ENCODE measurements at places on chromosomes 1 and 21. TPM values are rescaled to one million over a fixed set of nuclear protein-coding genes. Genes with fewer than 3 reads are reported as not detected.
A peak's percentile ranks its signal among the peaks of the same experiment; 100 is the strongest.

The OR2T2 gene
- not detected for total RNA-seq

- DNase-seq, result no peak
Measured at GRCh38 chr1:156026588-156026987, 5.8 kb upstream of the SSR2 start.

The PCP4 gene
- not detected for total RNA-seq

The TSSK3 gene
- 0.42 TPM for total RNA-seq

GRCh38 chr1:119829625-119830024 is 18.4 kb upstream of the REG4 start:
- DNase-seq, result no peak

GRCh38 chr1:212413902-212414327 is 771 bp downstream of the PACC1 start:
- no peak for DNase-seq

The CYP4A11 gene
- total RNA-seq, result not detected

The OR2T6 gene
- total RNA-seq, result not detected

DNA sequence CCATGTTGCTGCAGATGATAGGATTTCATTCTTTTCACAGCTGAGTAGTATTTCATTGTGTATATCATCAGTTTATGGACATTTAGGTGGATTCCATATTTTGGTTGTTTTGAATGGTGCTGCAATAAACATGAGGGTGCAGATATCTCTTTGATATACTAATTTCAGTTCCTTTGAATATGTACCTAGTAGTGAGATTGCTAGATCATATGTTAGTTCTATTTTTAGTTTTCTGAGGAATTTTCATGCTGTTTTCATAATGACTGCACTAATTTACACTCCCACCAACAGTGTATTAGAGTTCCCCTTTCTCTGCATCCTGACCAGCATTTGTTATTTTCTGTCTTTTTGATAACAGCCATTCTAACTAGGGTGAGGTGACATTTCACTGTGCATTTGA is 82.1 kb downstream of the BRINP2 start:
- no peak for DNase-seq

- DNase-seq, result no peak
Measured at GRCh38 chr1:14614341-14614740, 15.9 kb downstream of the KAZN start.

DNA sequence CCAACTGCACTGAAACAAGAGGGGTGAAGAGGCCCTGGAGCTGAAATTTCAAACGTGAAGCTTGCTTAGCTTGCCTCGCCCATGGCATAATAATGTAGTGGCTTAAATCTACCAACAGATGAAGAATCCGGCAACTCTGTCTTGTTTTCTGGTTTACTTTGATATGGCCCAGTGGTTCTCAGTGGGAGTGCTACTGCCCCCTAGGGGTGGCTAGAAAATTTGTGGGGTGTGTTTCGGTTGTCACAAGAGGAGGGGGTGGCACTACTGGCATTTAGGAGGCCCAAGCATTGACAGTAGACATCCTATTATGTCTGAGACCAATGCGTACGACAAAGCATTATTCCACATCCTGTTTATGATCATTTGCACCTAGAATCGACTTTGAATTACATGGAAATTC is 51.9 kb upstream of the C8B start:
- no peak for DNase-seq

The UTS2 gene
- 0.31 TPM for total RNA-seq

GRCh38 chr1:2936559-2937515 is 84.4 kb upstream of the ACTRT2 start:
- DNase-seq, result no peak

- DNase-seq, result no peak
Measured at GRCh38 chr1:9194024-9194423, 40.5 kb upstream of the H6PD start.

- DNase-seq, result no peak
Measured at GRCh38 chr21:38467911-38468310, 30.4 kb downstream of the ERG start.

- DNase-seq, result no peak
Measured at GRCh38 chr1:41545996-41546832, 61.7 kb upstream of the EDN2 start.

DNA sequence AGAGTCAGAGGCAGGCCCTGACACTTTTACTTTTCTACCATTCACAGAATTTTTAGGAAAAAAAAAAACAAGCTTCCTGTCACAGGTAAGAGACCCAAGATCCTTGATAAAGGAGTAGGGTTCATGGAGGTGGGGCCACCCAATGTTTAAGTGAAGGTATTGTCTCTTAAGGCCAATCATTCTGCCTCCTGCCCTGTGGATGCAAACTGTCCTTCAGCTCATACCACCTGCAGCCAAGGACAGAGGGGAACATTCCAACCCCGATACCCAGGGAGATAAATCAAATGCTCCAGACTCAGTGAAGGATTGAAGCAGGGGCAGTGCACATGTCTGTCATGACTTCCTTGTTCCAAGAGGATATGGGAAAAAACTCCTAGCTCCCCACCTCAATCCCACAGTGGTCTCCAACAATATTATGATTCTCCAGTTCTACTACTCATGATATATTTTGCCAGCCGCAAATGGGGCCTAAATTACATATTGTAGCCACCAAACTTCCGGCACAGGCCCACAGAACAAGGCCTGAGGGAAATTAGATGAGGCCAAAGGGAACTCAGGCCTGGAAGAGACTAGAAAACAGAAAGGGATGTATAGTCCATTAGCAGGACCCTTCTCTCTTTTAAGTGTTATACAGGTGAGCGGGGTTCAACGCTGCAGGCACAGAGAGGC is 59.5 kb downstream of the TRABD2B start:
- DNase-seq, result no peak

DNA sequence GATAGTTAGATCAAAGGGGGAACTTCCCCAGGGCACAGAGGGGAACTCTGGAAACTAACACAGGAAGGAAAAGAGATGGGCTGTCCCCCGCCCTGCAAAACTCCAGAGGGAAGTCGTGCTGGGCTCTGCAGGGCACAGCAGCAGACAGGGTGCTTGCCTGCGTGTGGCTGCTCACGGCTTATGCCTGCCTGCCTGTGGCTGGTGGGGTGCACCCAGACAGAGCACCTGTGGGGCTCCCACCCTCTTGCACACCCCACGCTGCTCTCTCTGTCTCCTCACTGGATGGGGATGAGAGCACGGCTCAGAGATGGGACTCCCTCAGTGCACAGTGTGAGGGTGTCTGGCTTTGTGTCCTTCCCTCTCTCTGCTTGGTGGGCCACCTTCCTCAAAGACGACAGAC is 13.5 kb upstream of the ETV3L start:
- DNase-seq, result no peak

The HES4 gene
- total RNA-seq, result 26.0 TPM

The ZSWIM5 gene
- 1.0 TPM for total RNA-seq

- DNase-seq, result no peak
Measured at GRCh38 chr1:204572923-204573922, 57.0 kb downstream of the MDM4 start.

The TRIM63 gene
- total RNA-seq, result not detected

DNA sequence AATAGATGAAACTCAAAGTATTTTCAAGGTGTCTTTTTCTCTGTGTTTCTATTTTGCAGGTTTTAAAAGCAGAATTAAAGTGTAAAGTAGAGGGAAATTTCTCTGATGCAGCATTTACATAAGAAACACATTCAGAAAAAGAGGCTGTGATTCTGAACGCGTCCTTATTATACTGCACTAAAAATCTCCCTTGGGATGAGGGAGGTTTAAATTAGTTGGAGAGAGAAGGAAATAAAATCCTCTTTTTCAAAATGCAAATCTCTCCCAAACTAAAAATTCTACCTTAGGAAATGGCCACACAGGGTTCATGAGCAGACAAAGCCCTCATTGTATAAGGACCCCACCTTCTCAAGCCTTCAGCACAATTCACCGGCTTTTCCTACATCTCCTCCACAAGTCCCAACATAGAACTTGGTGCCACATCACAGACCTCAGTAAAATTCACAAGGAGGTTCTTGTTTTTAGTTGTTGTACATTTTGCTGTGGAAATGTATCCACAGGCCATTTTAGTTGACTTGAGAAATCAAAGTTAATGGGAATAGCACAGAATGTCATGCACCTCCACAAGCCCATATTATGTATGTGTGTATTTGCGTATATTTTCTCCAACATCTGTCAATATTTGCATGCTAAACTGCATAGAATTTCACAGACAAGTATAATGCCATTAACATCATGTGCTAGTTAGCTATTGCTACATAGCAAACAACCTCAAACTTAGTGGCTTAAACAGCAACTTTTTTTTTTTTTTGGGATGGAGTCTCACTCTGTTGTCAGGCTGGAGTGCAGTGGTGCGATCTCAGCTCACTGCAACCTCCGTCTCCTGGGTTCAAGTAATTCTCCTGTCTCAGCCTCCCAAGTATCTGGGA is 59.8 kb downstream of the MAB21L3 start:
- DNase-seq, result no peak

The KIAA0040 gene
- total RNA-seq, result 9.6 TPM

The EPHB2 gene
- not detected for total RNA-seq

The IL19 gene
- not detected for total RNA-seq

DNA sequence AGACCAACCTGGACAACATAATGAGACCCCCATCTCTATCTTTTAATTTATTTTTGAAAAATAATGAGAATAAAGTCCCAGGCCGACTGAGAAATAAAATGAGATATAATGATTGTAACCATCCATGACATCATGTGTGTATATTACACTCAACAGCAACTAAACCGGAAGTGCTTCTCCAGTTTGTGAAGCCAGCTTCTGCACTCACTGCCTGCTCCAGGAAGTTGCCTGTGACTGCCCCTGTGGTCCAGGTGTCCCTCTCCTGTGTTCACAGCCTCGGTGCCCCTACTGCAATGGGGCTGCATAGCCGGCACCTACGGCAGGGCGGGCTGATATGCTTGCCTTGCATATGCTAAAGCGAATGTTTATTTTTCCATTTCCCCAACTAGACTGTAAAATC is 68.3 kb downstream of the SSBP3 start:
- no peak for DNase-seq

The KCNN3 gene
- total RNA-seq, result 0.03 TPM

DNA sequence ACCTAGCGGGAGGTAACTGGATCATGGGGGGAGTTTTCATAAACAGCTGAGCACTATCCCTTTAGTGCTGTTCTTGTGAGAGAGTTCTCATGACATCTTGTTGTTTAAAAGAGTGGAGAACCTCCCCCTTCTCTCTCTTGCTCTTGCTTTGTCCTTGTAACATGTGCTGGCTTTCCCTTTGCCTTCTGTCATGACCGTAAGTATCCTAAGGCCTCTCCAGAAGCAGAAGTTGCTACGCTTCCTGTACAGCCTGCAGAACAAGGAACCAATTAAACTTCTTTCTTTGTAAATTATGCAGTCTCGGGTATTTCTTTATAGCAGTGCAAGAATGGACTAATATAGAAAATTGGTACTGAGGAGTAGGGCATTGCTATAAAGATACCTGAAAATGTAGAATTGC is 515.6 kb downstream of the NEGR1 start:
- DNase-seq, result no peak

The CADM3 gene
- total RNA-seq, result not detected

DNA sequence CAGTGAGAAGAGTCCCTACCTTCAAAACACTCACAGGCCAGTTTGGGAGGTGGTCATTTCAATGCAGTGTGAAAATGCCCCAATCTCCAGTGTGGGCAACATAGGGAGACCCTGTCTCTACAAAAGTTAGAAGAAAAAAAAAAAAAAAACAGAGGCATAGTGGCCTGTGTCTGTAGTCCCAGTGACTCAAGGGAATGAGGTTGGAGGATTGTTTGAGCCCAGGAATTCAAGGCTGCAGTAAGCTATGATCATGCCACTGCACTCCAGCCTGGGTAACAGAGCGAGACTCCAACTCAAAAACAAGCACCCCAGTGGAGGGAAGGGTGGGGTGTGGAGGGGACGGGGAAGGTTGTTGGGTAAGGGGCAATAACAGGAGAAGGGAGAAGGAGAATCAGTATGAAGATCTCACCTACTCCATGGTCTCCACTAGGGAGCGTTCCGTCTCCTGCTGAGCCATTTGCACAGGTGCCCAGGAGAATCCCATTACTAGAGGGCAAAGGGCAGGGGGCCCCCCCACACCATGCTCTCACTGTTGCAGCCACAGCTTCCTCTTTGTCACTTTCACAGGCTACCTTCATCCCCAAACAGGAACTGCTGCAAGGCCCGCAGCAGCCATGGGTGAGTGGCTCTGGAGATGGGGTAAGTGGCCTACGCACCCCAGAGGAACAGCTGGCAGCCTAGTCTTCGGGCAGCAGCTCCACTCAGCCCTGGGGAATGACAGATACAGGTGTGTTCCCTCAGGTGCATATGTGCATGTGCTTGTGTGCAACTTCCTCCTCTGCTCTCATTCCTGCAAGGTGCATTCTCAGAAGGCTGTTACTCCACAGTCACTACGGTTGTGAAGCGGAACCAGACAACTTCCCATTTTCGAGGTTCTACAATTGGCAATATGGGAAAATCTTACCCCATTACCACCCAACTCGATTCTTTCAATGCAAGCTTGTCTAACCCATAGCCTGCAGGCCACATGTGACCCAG is 87.9 kb upstream of the LYST start:
- DNase-seq, result peak; percentile 5

GRCh38 chr1:71088645-71089287 is 7.9 kb upstream of the ZRANB2 start:
- no peak for DNase-seq

Measured in CD8-positive, alpha-beta T cell (primary cell).